ENCODE measurements at places on chromosomes 11 and 22.

GRCh38 chr11:9493492-9493891, 32.7 kb downstream of the ZNF143 start:
- DNase-seq, result no peak

- DNase-seq, result no peak
These were observed 1.5 kb upstream of the TRABD start for GRCh38 chr22:50184004-50184901.

- DNase-seq, result no peak
These were observed 8.7 kb upstream of the DAGLA start for GRCh38 chr11:61671527-61671926.

DNA sequence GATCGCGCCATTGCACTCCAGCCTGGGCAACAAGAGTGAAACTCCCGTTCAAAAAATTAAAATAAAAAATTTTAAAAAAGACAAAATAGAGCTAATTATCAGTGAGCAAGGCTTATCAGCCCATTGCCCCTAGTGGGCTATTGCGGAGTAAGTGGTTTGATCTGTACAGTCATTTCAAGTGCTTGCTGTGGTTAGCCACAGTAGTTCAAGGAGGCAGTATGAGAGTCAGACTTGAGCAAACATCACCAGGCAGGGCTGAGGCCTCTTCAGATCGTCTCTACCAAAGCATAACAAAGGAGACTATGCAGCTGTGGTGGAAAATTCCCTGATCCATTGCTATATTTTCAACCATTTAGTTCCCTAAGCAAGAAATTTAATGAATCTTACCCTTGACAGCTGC, 4.3 kb upstream of the SBF2 start:
- peak; percentile 94 for DNase-seq

DNA sequence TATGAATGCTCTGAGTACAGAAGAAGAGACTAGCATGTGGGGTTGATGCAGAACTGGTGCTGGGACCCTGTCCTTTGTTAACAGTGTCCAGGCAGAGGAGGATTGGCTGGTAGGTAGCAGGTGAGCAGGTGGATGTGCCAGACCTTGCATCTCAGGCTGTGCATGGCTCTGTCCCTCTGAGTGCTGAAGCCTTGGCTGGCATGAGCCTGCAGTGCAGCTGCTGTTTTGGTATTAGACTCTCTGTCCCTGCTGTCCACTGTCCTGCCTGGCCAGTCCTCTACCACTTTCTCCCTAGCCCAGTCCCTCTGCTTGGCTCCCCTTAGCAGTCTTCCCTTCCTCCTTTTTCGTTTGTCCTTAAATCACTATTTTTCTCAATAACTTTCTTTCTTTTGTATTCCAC, 213.6 kb upstream of the ZBED5 start:
- no peak for DNase-seq

- DNase-seq, result no peak
These were observed 10.6 kb downstream of the ART1 start for GRCh38 chr11:3655547-3655946.

- DNase-seq, result no peak
These were observed 271.2 kb downstream of the TBC1D22A start for GRCh38 chr22:47033648-47034000.

- no peak for DNase-seq
These were observed at the start of gene C22orf15 for GRCh38 chr22:23762842-23763578. TSS of gene C22orf15 (plus strand) at chr22:23762990. CDS start at chr22:23763307, 317 bp downstream.

DNA sequence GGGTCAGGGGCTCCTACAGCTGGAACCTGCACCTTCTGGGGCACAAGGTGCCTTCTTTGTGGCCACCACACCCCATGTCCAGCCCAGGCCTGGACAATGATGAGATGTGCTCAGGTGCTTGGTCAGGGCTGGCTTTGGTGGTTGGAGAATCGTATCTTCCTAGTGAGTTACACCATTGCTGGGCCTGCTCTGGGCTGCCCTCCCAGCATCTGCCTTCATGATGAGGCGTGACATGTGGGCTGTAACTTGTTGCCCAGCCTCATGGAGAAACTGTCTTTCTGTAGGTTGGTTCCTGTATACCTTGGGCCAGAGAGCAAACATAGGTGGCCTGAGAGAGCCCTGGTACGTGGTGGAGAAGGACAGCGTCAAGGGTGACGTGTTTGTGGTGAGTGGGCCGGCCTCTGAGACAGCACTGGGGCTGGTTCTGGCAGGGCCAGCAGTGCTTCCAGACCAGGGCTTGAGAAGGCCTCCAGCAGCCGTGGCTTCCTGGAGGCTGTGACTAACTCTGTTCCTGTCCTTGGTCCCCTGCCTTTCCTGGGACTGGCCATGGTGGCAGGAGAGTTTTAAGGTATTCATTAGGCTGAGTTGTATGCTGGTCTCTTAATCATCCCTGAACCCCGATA, 18.1 kb downstream of the TRMU start:
- DNase-seq, result no peak

GRCh38 chr11:131691181-131692041, 321.0 kb downstream of the NTM start:
- DNase-seq, result no peak

GRCh38 chr22:47401592-47401898, 639.1 kb downstream of the TBC1D22A start:
- DNase-seq, result no peak

GRCh38 chr11:839875-840617, 2.3 kb downstream of the POLR2L start:
- DNase-seq, result no peak

DNA sequence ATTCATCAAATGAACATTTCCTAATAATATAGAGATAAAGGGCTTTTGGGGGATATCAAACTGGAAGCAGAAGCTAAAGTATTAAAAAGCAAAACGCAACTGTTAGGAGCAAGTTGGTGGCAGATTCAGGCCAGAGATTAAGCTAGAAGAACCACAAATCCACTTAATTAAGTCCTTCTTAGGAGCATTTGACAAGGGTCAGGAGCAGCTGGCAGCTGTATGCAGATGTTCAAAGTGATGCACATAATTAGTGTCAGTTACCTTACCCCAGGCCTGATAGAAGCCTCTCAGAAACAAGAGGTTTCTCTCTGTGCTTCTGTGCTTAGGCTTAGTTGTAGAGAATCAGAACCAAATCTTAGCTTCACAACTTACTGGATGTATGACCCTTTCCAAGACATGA, 546.5 kb upstream of the ANO5 start:
- no peak for DNase-seq

DNA sequence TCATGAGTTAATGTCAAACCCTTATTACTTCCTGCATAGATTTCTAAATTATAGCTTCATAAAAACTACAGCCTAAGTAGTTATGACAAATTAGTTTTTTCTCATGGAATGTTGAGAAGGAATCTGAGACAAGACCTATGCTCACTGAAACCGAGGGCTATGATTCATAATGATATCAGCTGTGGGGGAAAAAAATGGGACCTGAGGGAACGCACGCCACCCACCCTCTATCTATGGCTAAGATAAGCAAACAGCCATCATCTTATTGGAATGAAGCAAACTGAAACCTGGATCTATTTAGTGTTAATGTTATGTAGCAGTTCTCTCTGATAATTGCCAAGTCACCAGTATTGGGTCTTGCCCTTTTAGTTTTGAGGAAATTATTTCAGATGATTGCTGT, 906.9 kb upstream of the RAG2 start:
- no peak for DNase-seq

GRCh38 chr11:1281974-1282365, 27.5 kb downstream of the TOLLIP start:
- no peak for DNase-seq

DNA sequence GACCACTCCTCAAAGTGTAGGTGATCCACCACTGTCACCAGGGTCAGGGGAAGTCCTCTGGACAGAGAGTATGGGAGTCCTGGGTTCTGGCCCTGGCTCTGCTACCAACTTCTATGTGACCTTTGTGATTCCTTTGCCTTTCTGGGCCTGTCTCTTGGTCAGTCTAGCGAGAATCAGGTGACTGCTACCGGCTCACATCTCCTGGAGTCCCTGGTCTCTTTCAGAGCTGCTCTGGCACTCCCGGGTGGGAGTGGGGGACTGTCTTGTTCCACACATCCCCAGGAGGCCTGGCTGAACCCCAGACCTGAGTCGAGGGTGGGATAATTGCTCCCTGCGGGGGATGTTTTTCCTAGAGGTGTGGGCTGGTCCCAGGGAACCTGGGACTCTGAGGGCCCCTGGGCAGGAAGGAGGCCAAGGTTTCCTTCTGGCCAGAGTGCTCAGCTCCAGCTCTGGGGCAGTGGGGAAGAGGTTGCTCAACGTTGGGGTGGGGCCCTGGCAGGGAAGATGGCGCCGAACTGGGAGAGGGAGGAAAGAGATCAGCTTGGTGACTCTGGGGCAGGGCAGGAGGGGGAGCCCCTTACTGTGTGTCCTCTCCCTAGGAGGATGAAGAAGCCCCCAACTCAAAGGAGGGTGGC, 2.1 kb downstream of the SOX10 start:
- DNase-seq, result no peak

- no peak for DNase-seq
These were observed 1024.3 kb downstream of the TBC1D22A start for GRCh38 chr22:47786650-47787290.

DNA sequence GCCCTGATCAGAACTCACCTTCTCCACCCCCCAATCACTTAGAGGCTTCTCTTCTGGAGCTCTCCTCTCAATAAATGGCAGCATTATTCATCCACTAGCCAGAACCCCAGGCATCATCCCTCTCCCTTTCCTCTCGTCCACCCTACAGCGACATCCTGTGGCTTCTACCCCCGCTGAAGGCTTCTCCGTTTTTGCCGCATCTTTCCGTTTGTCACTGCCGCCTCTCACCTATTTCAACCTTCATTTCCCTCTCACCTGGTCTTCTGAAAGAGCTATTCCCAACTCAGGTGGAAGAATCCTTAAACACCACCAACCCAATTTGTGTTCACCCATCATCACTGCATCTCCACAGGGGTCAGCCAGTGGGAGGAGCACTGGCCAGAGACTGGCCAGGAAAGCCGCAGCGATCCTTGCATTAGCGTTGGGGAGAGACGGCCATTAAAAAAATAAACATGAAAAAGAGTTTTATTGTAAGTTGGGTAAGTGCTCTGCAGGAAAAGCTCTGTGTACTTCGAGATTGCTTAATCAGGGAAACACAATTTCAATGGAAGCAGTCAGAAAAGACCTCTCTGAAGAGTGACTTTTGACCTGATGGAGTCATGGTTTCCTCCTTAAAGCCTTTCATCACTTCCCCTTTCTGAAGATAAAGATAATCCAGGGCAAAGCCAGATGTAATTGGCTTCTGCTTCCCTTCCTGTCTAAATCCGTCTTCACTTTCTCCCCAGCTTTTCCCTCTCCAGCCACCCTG, 36.7 kb downstream of the SPATA19 start:
- no peak for DNase-seq

GRCh38 chr11:46745328-46745727, 26.3 kb downstream of the F2 start:
- no peak for DNase-seq

GRCh38 chr11:20771681-20772080, 102.3 kb downstream of the NELL1 start:
- DNase-seq, result no peak

DNA sequence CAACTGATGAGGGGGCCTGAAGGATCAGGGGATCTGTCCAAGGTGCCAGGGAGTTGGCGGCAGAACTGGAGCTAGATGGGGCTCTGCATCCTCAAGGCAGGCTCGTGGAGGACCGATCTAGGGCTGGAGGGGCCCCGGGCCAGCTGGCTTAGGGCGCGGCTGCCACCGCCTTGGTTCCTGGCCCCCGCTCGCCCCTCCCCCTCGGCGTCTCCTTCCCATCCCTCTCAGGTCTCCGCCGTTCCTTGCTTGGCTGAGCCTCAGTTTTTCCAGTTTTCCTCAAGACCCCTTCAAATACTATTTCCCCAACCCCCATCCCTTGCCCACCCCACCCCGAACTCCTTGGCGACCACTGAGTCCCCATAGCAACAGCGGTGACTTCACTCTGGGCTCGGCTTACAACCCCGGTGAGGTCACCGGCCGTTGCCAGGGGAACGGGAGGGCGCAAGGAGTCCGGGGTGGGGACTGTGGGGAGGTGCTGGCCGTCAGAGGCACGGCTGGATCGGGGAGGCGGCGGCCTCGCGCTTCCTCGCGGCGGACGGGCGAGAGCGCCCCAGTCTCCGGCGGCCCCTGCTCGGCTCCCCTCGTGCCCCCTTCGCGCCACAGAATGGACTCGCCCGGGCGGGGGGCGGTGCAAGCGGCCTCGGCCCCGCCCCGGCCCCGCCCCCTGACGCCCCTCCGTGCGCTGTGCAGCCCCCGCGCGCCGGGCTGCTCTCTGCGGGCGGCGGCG, 7.5 kb downstream of the FREY1 start:
- DNase-seq, result peak; percentile 86

DNA sequence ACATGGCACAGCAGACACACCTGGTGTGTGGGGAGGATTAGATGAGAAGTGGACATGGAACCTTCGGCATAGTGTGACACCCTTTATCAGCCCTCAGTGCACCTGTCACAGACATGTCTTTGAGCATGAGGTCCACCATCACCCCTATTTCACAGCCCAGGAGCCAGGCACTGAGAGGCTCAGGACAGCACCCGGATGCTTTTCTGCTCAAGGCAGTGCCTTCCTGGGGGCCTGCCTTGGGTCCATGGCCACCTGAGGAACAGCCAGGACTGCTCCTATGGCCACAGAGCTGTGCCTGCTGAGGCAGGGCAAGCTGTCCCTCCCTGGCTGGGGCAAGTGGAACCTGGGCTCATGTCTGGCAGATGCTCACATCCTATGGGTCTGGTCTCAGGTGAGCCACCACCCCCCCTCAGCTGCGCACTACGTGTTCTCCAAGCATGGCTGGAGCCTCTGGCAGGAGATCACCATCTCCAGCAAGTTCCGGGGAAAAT, 75.8 kb downstream of the MORC2 start:
- DNase-seq, result no peak

- no peak for DNase-seq
These were observed 31.3 kb upstream of the MMP13 start for GRCh38 chr11:102986815-102987214.

DNA sequence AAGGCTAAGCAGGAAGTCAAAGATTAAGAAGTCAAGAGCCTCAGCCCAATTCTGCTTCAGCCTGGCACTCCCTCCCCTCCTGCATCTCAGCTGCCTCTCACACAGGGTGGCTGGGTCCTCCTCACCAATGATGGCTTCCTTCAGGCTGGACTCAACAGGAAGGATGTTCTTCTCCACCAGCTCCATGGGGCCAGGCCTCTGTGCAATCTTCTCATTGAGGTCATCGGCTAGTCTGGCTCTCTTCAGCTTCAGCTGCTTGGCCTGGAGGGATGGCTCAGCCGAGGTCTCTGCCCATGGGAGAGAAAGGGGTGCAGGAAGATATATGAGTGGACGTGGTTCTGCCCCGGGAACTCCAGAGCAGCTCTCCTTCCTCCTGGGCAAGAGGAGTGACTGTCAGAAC, 59.1 kb downstream of the SGSM3 start:
- no peak for DNase-seq

DNA sequence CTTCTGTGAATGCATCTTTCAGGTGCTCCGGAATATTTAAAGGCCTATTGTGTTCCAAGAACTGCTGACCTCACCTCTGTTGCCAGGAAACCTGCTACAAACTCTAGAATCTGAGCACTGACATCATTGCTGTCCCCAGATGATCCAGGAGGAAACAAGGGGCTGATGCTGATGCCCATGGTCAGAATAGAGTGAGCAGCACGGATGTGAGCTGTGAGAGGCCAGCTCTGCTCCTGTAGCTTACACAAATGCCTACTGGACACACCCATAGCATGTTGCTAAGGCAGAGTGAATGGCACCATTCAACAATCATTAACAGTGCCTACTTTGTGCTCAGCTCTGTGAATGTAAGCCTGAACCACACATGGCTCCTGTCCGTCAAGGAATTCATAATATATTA, 276.7 kb upstream of the API5 start:
- DNase-seq, result no peak
